ENCODE measurements at places on chromosomes 1 and 21.

- no peak for DNase-seq
These were observed 61.2 kb upstream of the DPH5 start for GRCh38 chr1:101086783-101087182.

- DNase-seq, result peak; percentile 99
These were observed 119.2 kb downstream of the ITSN1 start for GRCh38 chr21:33761441-33762036.

DNA sequence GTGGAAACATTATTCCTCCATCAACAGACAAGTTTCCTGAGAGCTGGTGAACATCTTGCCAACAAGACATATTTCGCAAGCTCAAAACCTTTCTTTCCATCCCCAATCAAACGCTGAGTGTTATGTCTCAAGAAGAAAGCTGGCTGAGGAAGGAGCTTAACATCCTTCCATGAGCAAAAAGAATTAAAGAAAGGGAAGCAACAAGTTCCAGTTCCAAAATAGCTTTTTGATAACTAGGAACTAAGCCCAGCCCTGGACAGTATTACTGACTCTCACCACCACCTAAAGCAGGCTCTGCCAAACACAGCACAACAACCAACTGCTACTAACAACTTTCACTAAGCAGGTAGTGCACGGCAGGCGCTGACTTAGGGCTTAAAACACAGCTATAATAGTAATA, 50.2 kb downstream of the CAPZB start:
- DNase-seq, result peak; percentile 86

- no peak for DNase-seq
These were observed 136.2 kb downstream of the RHOU start for GRCh38 chr1:228871314-228872061.

- DNase-seq, result no peak
These were observed 909.8 kb downstream of the BRINP3 start for GRCh38 chr1:189567890-189568289.

GRCh38 chr1:181632492-181632891, 149.2 kb downstream of the CACNA1E start:
- no peak for DNase-seq

GRCh38 chr1:159181328-159182024, 10.1 kb downstream of the CADM3 start:
- DNase-seq, result no peak
